ENCODE measurements at places on chromosomes 2 and 18.

GRCh38 chr2:149156971-149157740, 118.7 kb downstream of the LYPD6B start:
- no peak for DNase-seq

DNA sequence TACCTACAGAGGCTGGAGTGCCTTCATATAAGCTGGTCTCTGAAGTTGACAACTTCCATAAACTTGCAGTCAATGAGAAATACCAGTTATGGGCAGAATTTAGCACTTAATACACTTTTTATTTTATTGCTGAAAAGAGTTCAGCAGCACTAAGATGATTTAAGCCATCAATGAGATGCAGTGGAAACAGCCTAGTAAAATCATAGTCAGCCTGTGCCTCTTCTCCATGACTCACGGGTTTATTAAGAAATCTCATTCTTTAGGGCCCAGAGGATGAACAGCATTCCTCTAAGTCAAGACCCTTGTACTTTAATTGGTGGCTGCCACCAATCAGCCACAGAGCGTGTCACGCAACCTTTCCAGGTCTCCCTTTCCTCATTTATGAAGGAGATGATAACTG, 1357.9 kb upstream of the CELF4 start:
- DNase-seq: no peak

DNA sequence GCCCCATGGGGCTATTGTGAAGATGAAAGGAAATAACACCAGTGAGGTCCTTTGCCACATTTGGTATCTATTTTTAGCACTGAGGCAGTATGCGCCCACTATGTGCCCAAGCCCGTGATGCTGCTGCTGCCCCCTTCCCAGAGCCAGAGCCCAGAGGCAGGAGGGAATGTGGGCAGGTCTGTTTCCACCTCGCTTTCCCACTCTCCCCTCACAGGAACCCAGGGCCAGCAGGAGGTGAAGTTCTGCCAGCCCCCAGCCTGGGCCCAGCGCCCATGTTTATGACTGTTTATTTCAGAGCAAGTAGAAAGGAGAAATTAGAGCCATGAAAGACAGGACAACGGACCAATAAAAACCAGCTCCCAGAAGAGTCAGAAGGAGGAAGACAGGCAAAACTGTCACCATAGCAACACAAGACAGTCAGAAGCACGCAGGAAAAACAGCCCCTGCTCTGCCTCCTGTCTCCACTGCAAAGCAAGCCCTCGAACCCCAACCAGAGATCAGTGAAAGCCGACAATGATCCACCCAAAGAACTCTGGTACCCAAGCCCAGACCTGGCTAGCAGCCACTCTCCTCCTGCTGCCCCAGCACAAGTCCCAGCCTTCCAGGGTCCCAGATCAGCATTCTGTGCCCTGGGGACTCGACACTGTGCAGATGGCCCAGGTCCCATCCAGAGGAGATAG, 1.4 kb downstream of the CYRIA start:
- no peak for DNase-seq

DNA sequence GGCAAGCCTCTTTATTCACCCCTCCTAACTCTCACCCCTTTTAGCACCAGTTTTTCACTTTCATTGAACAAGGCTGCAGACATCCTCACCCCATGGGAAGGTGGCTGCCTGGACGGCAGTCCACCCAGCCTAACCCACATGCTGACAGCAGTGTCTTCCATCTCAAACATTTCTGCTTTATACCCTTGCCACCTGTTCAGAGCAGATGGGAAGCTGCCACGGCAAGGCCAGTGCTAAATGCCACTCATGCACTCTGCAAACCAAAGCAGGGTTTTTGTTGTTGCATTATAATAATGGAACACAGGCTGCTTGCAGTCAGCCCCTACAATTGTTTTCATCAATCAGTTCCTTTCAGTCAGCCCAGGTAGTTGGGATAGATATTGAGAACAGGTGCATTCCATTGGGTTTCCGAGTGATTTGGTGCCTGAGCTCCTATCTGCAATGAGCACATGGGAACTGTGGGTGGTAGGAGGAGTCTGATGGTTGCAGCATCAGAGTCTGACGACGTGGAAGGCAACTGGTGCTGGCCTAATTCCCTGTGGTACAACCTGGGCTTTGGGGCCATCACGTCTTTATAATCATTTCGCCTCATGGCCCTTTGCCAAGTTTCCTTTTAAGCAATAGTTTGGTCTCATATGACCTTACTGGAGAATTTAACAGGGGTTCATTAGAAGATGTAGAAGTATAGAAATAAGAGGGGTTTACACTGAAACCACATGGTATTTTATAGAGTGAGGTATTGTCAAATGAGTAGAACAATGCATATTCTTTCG, 252.5 kb upstream of the SP5 start:
- no peak for DNase-seq

DNA sequence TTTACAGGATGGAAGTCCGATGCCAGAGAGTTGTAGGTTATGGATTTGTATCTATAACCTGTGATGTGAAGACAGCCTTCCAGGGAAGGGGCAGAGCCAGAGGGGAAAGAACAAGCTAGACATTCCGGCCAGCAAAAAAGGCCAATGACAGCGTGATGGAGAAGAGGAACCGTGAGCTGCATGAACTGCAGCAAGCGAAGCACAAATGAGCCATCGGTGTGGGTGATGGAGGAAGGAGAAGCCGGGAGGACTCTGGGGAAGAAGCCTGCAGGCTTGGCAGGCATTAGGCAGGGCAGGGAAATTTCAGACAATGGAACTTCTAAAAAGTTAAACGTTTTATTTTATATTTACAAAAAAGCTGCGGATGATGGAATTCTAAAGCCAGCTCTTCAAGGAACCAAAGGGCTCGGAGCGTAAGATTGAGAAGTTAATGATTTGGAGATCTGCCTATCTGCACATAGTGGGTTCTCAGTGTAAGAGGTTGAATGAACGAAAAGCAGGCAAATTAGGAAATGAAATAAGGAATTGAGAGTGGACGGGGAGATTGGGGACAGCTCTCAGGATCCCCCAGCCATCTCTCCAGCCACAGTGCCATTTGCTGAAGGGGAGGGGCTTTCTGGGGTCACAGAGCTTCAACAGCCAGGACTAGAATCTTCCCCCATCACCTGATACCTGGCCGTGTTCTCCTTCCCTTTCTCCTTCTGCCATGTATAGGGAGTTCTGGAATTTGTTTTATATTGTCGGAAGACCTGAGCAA, 28.4 kb downstream of the NGEF start:
- DNase-seq: no peak

GRCh38 chr2:141692829-141693228, 438.0 kb downstream of the LRP1B start:
- DNase-seq: no peak
